GM23248 (cell line): ENCODE measurements at places on chromosomes 6 and 20. TPM values are rescaled to one million over a fixed set of nuclear protein-coding genes. Genes with fewer than 3 reads are reported as not detected.

DNA sequence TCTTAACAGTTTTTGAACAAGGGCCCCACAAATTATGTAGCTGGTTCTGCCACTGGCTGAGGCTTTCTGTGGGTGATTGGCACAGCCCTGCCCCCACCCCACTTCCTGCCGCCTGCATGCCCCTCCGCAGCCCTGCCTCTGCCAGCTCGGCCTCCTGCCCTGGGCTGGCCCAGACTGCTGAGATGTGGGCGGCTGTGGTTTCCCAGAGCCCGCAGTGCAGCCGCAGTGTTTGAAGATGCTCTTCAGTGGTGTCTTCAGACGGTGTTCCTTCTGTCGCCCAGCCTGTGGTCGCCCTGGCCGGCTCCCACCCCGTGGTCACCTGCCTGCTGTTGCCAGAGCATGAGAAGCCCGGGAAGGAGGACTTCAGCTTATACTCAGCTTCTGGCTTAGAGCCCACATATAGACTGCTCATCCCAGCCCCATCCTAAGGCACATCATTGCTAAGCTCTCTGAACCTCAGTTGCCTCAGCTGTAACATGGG lies 154.3 kb downstream of the VEGFA start:
- DNase-seq = peak; percentile 69

DNA sequence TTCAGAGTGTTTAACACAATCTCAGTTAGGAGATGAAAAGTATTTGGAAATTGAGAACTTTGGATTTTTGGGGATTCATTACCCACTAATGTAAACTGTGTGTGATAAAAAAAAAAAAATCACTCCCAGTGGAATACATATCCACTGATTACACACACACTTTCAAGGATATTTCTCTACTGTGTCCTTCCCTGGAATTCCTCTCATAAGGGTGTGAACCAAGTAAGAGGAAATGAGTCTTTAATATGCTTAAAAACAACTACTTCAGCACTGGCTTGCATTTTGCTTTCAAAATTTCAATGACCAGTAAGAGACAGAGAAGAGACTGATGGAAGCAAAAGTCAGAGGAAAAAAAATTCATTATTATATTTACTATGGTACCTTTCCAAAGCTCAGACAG lies 24.5 kb upstream of the MYCT1 start:
- peak; percentile 11 for DNase-seq

- DNase-seq = no peak
These were observed 121.1 kb downstream of the GPR63 start for GRCh38 chr6:96716221-96716620.

- DNase-seq = no peak
These were observed 47.1 kb downstream of the TRIM27 start for GRCh38 chr6:28876710-28877109.

GRCh38 chr6:33661106-33661838 lies 40.1 kb downstream of the ITPR3 start:
- no peak for DNase-seq

- peak; percentile 52 for DNase-seq
These were observed 13.9 kb upstream of the NAA20 start for GRCh38 chr20:20003031-20003954.

DNA sequence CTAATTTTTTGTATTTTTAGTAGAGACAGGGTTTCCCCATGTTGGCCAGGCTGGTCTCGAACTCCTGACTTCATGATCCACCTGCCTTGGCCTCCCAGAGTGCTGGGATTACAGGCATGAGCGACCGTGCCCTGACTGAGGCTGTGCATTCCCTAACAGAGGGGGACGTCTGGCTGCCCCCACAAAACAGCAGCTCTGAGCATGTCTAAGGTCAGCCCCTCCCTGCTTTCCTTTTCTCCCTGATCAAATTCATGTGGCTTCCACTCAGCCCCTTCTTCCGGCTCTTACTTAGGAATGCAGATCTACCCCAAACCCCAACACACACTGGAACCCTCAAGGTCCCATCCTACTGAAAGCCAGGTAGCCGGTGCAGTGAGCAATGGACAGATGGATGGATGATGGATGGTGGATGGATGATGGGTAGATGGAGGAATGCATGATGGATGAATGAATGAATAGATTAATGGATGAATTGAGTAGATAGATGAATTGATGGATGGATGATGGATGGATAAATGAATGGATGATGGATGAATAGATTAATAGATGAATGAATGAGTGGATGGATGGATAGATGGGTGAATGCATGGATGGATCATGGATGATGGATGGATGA lies 91.5 kb upstream of the BHLHE23 start:
- DNase-seq = no peak

GRCh38 chr6:113574147-113574546 lies 283.0 kb upstream of the MARCKS start:
- no peak for DNase-seq

PMEPA1 gene
- total RNA-seq = 6.1 and 6.6 TPM in 2 replicates

TAGAP gene
- not detected in 2 replicates for total RNA-seq

GHRH gene
- not detected in 2 replicates for total RNA-seq

NR2E1 gene
- not detected in 2 replicates for total RNA-seq

GSS gene
- 80.7 and 85.9 TPM in 2 replicates for total RNA-seq
